Hippocampal formation (tissue), 2 donors: ENCODE measurements at places on chromosomes 7 and 10.

DNA sequence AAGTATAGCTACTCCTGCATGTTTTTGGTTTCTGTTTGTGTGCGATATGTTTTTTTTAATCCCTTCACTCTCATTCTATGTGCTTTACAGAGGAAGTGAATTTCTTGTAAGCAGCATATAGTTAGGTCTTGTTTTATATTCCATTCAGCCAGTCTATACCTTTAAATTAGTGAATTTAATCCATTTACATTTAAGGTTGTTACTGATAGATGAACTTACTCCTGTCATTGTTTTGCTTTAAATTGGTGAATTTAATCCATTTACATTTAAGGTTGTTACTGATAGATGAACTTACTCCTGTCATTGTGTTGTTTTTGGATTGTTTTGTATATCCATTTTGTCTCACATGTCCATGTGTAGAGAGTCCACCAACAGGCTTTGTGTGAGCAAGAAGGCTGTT is 11.1 kb downstream of the GIMAP8 start:
- DNase-seq, result no peak

DNA sequence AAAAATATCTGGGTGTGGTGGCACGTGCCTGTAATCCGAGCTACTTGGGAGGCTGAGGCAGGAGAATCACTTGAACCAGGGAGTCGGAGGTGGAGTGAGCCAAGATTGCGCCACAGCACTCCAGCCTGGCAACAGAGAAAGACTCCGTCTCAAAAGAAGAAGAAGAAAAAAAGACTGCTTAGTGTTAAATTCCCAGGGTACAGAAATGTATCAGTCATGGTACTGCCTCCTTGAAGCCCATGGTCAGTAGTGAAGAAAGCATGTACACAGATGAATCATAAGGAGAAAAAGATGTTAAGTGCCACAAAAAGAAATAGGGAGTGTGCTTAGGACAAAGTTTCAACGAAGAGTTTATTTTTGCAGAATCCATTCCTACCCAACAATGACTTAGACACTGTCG is 62.5 kb upstream of the KMT2E start:
- no peak for DNase-seq

DNA sequence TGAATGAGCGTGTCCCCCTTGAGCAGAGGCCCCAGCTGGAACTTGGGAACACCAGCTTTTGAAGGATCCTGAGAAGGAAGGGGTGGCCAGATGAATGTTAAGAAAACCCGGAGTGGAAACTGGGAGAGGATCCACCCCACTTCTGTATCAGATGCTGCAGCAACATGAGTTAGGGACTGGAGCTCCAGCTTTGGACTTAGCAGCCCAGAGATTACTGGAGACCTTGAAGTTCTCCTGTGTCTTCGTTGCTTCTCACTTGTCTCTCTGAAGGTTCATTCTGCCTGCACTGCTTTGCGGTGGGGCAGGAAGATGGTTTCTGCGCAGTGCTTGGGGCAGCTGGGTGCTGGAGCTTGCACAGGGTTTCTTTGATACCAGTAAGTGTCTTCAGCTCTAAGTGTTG is 9.3 kb downstream of the TMEM248 start:
- no peak for DNase-seq

DNA sequence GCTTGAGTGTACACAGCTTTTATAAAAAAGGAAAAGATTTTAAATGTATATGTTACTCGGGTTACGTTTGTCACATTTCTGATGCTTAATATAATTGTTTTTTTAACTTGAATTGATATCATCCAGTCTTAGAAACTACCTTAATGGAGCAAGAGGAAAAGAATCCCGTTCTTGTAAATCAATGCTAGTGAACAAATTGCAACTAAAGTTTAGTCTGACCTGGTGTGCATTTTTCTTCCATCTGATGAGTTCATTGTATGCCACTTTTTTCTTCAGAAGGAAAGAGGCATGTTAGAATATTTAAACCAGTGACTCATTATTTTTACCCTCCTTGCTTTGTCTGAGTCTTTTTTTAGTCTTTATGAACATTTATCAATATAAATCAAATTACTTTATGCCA is 34.7 kb downstream of the NET1 start:
- DNase-seq, result no peak

DNA sequence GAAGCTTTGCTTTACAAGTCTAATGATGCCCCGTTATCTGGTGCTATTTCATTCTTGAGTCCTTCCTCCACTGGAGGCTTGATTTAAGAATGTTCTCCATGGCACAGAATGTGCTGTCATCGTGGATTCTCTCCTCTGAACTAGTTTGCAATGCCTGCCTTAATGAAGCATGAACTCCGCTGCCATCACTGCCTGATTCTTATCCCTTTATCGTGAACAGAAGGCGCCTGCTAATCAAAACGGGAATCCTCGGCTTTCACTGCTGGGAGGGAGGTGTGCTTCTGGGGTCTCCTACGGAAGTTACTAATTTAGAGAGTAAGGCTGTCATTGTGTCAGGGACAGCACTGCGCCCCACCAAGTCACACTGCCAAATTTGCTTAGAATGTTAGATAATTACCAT is 56.2 kb downstream of the ITGB1 start:
- no peak for DNase-seq

DNA sequence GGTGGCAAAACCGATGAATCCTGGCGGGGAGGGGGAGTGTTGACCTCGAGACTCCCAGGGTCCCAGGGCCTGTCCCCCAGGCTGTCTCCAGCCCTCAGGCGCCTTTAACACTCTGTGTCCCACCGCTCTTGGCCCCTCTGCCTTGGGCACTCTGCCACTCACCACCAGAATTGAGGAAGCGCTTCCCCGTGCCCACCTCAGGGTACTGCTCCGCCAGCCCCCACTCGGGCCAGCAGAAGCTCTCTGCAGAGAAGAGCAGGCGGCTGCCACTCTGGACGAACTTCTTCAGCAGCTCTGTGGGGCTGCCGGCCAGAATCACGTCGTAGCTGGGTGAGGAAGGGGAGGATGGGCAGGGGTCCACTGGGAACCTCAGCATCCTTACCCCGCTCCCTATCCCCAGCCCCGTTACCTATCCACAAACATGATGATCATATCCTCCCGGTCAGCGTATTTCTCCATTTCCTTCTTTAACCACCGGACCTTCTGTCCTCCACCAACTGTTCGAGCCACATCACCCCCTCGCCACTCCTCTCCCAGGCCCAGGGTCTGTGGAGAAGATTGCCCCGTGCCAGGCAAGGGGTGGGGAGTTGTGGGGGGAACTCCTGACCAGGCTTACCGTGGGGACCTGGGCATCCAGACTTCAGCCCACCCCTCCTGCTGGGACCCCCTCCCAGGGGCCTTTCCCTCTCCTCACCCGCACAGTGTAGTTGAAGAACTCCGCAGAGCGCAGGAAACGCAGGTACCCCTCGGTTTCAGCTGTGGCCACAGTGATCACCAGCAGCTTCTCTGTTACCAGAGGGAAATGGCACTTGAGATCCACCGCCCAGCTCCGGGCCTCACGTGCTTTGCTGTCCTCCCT is 1.2 kb downstream of the PLOD3 start:
- no peak for DNase-seq

DNA sequence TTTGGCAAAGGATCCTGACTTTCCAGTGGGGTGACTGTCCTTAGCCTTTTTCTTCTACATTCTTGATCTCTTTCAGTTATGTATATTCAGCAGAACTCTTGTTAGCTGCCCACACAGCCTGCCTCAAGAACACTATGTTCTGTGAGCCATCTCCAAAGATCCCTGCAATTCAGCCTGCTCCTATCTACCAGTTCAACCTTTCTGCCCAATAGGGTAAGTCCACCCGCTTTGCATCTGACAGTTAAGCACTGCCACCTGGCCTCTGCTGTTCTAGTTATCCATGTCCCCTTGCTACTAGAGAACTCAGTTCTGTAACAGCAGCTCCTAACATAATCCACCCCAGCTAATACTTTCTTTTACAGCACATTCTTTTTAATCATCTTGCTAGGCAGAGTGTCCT is 13.5 kb downstream of the OR9A2 start:
- DNase-seq, result no peak

DNA sequence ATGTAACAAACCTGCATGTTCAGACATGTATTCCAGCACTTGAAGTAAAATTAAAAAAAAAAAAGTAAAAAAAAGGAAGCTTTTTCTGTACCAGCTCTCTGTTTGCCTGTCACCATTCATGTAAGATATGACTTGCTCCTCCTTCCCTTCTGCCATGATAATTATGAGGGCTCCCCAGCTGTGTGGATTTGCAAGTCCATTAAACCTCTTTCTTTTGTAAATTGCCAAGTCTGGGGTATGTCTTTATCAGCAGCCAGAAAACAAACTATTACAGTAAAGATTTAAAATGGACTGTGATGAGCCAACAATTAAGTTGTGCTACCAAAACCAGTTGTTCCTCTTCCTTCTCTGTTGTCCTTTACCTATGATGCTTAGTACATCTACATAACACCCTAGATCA is 619.6 kb downstream of the ARL4A start:
- DNase-seq, result no peak

DNA sequence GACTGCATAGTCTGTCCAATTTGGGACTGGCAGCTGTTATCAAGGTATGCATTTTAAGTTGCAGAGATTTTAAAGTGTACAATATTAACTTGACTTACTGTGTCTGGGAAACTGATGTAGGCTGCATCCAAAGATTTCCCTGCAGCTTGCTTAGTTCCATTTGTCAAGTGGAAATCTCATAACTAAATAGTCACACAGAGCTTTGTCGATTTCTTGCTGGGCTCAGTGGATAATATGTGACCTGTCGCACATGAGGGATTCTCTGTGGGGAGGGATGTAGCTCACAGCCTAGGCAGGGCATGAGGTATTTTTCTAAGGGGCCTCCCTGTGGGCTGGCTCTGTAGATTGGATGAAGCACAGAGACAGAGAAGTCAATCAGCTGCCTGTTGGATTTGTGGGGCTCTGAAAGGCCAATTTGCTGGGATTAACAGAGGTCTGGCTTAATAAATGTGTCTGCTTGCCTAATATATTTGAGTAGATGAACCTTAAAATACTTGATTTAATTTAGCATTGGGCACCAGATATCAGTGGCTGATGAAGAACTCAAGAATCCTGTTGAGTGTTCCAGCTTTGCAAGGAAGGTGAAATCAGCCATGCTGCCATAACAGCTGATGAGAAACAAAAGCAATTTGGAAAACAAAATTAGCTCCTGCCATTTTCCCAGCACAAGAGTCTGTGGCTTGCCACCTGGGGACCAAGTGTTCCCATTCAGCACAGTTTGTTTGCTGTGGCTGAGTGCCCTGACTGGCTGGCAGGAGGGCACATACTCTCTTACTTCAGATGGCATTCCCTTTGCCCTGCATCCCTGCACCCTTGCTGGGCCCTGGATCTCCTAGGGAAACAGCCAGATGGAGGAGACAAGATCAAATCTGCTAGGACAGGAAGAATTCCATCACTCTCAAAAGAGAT is 598.5 kb downstream of the SORCS3 start:
- DNase-seq, result no peak

DNA sequence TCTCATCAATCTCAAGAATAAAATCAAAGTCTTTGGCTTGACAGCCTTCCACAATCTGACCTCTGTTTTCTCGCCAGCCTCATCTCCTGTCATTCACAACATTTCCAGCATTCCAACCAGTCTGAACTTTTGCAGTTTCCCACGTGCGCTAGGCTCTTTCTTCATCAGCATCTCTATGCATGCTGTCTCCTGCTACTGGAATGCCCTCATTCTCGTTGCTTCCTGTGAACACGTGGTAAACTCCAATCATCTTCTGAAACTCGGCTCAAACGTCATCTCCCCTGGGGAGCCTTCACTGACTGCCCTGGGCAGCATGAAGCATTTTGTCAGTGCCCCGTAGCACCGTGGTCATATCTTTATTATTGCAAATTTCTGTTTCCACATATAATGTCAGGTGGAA is 12.2 kb upstream of the RSBN1L start:
- DNase-seq, result no peak

DNA sequence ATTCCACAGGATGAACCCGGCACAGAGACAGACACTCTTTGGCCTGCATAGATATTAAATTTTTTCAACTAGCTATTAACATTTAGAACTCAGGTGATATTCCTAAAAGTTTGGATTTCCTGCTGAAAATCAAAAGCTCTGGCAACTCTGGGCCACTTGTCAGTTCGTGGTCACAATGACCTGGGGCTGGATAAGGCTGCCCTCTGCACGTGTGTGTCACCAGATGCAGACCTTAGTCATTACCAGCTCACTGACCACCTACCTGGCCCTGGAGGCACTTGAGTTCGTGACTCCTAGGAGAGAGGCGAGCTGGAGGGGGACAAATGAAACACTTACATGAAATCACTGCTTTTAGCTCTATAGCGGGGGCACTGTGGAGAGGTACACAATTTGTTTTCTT is 126.5 kb downstream of the HIPK2 start:
- DNase-seq, result no peak

- no peak for DNase-seq
Observed at GRCh38 chr10:114087655-114088054, 44.0 kb downstream of the ADRB1 start.

DNA sequence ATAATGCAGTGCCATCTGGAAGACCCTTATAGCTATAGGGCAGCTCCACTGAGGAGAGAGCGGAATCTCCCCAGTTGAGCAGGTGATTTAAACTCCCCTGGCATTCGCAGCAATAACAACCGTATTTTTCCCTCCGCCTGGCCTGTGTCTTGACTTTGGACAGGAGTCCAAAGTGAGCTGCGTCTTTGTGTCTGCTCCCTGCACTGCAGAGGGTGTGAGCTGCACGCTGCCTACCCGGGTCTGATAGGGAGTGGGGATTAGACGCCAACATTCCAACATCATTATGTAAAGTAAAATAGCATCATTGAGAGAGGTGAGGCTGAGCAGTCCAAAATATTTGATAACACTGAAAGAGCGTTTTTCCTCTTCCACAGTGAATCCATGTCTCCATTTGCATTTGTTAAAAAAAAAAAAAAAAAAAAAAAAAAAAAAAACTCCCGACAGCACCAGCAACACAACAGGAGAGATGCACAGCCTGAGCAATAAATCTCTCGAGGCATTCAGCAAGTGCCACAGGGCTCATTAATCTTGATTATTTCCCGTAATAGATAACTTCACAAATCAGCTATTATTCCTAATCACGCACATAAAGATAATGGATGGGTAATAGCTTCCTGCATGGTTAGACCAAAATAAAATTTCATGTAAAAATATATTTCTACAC is 68.6 kb downstream of the CELF2 start:
- no peak for DNase-seq

DNA sequence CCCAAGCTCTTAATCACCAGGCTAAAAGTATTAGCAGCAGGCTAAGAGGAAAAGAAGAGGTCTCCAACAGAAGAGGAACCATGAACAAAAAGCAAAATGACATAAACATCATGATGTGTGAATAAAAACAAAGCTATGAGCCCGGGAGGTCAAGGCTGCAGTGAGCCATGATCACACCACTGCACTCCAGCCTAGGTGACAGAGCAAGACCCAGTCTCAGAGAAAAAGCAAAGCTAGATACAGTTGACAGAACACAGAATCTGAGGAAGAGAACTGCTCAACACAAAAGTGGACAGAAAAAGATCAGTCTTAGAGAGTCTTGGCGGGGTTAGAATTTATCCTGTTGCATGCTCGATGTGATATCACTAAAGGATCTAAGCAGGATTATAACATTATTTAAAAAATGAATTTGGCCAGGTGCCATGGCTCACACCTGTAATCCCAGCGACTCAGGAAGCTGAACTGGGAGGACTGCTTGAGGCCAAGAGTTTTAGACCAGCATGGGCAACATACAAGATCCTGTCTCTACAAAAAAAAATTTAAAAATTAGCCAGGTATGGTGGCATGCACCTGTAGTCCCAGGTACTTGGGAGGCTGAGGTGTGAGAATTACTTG is 37.5 kb downstream of the NT5C2 start:
- no peak for DNase-seq

GRCh38 chr10:8594176-8594575 is 539.7 kb downstream of the GATA3 start:
- no peak for DNase-seq
